ENCODE measurements at places on chromosomes 12 and 14.

- DNase-seq: no peak
Observed at GRCh38 chr14:83520837-83521236, 1987.2 kb upstream of the SEL1L start.

- DNase-seq: no peak
Observed at GRCh38 chr14:91843437-91843836, 23.9 kb downstream of the TC2N start.

GRCh38 chr12:12010277-12011039, 60.3 kb upstream of the BCL2L14 start:
- no peak for DNase-seq

DNA sequence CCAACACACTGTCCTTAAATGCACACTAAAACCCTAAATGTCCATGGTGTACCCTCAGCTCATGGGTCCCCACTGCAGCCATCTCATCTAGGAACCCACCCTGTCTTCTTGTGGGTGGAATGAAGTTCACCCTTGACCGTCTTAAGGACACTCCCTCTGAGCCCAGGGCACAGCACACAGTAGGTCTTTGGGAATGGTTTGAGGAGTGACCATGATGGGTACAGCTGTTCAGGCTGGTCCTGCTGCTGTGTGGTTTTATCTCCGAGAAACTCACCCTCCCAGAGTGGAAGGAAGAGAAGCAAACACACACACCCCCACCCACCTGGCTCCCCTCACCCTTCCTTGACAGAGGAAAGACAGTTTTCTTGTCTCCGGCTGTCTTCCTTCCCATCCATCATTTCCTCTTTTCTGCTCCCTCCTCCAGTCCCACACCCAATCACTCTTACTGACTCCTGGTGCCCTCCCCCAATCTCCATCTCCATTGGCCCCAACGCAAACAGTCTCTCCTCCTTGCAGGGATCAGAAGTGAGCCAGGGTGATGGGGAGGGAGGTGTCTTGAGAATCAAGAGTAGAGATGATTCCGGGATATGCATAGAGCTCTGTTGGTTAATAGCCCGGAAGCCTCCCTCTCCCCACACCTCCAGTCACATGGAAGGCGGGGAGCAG, 105.9 kb upstream of the LHX5 start:
- DNase-seq: no peak

- DNase-seq: no peak
Observed at GRCh38 chr12:52070185-52070925, 577 bp downstream of the ATG101 start.

DNA sequence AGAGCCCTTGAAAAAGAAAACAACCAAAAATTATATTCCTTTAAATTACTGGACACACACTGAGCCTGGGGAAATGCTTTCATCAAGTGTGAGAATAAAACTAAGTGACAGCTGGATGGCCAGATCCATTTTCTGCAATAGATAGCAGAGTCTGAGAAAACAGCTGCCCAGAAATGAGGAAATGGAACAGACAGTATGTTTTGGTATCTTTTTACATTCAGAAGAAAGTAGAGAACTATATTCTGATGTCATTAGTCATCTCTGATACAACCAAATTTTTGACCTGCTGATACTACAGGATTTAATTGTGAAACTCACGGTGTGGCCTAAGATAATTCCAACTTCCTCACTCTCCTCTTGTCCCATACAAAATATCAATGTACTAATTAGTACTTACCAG, 78.2 kb downstream of the HMGA2 start:
- no peak for DNase-seq

Measured in hematopoietic multipotent progenitor cell treated with erythropoietin and hydrocortisone succinate and interleukin-3 and kit ligand, for 17 days (in vitro differentiated cells).